ENCODE measurements at places on chromosomes 5 and 9. TPM values are rescaled to one million over a fixed set of nuclear protein-coding genes. Genes with fewer than 3 reads are reported as not detected.
A peak's percentile ranks its signal among the peaks of the same experiment; 100 is the strongest.

GRCh38 chr5:150283904-150284303, 5.7 kb downstream of the CAMK2A start:
- no peak for DNase-seq

DNA sequence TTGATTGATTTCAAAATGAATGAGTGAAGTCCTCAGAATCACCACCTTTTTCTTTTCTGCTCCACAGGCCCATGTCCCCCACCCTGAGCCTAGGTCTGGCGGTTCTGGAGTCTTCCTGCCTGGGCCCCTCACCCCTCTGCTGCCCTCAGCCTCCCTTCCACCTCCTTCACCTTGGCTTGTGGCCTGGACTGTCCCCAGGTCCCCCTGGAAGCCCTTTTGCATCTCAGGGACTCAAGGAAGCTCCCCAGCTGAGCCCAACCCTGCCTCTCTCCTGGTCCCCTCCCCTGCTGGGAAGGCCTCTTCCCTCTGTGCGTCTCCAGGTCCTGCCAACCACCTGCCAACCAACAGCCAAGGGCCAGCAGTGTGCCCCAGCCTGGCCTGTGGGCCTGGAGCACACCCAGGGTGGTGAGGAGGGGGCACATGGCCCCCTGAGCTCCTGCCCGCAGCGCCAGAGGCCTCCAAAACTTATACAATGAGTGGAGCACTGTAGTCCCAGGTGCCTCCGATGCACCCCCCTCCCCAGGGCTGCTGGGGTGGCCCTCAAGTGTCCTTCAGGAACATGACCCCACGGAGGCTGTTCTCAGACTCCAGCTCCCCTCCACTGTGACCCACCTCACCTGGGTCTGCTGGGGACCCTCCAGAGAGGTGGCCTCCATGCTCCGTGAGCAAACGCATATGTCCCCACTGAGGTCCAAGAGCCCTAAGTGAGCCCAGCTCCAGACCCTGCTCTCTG, 20.3 kb downstream of the GLT6D1 start:
- no peak for DNase-seq

- DNase-seq: no peak
Observed at GRCh38 chr5:155727512-155728145, 599.3 kb upstream of the SGCD start.

- DNase-seq: no peak
Observed at GRCh38 chr5:108003178-108003577, 332.4 kb upstream of the EFNA5 start.

- no peak for DNase-seq
Observed at GRCh38 chr5:120365656-120366446, 98.2 kb upstream of the PRR16 start.

- DNase-seq: no peak
Observed at GRCh38 chr5:777756-778161, 6.8 kb downstream of the ZDHHC11B start.

- DNase-seq: no peak
Observed at GRCh38 chr9:129701549-129701948, 36.1 kb downstream of the PRRX2 start.

GRCh38 chr5:146633323-146633764, 117.4 kb upstream of the GPR151 start:
- peak; percentile 60 for DNase-seq

GRCh38 chr9:107681988-107682387, 192.4 kb upstream of the KLF4 start:
- DNase-seq: no peak

DNA sequence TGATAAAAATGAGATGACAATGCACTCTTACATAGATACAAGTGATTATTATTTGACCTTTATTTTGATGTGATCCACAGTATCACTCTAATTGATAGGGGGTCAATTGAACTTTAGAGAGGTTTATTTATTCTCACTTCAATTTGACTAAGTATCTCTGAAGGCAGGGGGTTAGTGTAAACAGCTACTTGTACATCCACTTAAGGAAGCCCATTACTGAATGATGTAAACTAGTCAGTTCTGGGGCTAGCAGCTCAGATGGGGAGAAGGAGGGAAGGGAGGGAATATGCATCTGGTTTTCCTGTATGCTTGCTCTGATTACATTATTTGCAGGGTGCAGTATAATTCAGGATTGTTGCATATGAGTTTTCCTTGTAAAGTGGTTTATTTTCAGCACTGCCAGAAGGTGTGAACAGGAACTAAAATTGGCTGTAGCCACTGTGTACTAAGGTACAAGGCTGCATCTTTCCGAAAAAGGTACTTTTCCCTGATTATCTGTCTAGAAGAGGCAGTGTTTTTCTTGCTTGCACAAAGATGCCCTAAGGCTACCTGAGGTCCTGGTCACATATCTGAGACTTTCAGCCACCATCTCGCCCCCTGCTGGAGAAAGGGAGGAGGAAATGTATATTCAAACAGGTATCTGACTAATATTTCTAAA, 51.2 kb downstream of the MRPS27 start:
- DNase-seq: peak; percentile 61

DNA sequence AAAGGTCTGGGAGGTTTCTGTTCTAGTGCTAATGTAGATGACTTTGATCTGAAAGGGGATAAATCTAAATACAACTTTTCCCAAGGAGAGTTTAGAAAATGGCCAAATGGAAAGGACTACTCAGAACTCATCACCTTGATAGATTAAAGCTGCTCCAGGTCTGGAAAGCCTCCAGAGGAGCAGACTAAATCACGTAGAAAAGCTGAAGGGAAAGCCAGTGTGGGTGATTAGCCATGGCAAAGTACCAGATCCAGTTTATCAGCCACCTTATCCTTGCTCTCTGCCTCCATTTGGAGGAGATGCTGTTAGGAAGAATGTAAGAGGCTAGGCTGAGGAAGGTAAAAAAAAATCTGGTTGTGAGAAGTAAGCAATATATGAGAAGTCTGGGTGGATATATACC, 120.7 kb upstream of the RAI14 start:
- no peak for DNase-seq

DNA sequence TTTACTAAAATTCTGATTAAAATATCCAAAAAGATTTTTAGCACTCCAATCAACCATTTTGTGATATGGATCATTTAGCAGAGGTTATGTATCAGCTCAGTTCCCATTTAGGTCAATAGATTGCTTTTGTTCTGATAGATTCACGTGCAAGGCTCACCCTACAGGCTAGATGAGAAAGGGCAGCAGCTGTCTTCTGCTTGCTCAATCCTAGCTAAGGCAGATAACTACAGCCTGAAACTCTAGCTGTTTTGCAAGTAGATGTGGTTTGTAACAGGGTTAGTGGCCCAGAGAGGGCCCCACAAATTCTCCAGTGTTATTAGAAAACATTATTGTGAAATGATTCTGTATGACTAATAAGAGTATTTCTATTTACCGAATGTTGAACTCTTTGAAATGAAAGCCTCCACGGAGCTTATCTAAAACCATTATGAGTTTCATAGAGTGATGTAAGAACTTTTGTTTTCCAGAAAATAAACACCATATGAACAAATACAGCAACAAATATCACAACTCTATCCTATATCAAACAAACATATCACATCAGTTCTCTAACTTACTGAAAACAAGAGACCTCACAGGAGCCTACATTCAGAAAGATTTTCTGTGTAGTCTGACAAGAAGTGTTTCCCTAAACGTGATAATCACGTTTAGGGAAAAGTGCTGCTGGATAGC, 841.9 kb upstream of the ACO1 start:
- DNase-seq: peak; percentile 16

- DNase-seq: no peak
Observed at GRCh38 chr5:67286006-67286405, 89.4 kb upstream of the CD180 start.

DNA sequence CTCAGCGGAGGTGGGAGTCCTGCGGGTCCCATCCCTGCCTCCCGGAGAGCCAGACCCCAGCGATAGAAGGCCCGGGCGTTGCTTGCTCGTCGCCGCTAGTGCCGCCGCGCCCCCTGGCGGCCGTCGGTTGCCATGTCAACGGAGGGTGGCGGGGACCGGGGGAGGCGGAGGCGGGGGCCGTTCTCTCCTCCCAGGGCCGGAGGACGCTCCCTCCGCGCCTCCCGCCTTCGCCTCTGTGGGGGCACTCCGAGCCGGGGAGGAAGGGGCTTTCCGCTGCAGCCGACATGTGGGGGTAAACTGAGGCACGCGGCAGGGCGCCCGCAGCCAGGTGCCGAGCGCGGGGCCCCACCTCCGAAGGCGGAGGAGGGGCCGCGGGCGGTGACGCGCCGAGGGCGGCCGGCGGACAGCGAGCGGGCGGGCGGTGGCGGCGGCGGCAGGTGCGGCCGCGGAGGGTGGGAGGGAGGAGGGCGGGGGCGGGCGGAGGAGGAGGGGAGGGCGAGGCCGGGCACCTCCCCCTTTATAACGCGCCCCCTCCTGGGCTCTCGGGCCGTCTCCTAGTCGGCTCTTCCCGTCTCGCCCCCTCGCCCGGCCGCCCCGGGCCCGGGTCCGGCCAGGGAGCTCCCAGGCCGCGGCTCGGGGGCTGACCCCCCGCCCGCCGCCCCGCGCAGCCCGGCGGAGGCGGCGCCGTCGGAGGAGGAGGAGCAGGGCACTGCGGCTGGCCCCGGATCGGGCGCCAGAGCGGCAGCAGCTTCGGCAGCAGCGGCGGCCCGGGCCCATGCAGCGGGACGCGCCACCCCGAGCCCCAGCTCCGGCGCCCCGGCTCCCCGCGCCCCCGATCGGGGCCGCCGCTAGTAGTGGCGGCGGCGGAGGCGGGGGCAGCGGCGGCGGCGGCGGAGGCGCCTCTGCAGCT, 556 bp upstream of the CDK9 start:
- peak; percentile 93 for DNase-seq

DNA sequence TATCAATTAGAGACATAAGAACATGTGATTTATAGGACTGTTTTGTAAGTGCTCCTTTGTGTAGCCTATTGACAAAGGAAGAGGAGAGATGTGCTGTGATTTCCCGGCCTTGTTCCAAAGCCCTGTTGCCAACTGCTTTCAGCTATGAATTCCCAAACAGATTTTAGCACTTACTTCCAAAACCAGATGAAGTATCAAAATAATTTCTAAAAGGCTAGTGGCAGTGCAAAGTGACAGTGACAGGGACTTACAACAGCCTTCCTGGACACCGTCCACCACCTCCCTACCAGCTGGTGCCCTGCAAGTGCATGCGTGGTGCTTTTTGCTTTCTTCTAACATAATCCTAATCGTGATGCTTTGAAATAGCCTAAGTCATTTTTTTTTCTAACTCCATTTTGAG, 254.1 kb upstream of the ACTBL2 start:
- no peak for DNase-seq

GRCh38 chr9:18928711-18929110, 104.3 kb downstream of the SAXO1 start:
- DNase-seq: no peak

DNA sequence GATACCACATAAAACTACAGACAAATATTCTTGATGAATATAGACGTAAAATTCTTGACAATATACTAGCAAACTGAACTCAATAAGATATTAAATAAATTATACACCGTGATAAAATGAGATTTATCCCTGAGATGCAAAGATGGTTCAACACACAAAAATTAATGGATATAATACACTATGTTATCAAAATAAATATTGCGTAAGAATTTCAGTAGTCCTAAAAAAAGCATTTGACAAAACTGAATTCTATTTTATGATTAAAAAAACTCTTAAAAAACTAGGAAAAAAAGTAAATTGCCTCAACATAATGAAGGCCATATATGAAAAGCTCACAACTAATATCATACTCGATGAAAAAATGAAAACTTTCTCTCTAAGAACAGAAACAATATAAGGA, 472.3 kb upstream of the GRIA1 start:
- no peak for DNase-seq

- DNase-seq: no peak
Observed at GRCh38 chr9:94157050-94157801, 73.0 kb downstream of the PTPDC1 start.

DNA sequence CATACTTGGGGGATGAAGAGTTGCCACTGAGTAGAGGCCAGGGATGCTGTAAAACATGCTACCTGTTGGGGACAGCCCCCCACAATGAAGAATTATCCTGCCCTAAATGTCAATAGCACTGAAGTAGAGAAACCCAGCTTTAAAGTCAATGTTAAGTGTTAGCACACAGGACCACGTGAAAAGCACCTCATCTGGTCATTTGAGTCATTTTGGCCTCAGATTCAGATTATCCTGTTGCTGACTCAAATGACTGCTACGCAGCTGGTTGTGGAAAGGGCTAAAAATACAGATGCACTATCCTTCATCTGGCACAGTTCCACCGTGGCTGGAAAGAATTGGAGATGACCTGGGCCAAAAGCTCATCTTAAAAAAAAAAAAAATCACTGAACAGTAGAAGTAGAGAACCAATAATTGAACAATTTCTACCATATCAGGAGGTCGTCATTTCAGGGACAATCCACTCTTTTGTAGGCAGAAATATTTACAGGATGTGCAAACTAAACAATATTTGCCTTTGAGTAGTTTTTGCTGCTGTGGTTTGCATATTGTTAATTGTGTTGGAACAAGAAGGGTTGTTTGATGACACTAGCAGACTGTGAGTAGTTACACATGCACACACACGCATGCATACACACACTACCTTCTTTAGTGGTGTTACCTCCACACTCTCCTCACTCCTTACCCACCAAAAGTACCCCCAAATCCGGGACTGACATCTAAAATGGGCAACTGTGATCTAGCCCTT, 195.3 kb upstream of the KLF9 start:
- DNase-seq: no peak

Gene AP3B1
- 14.3 TPM for total RNA-seq

Gene PALM2AKAP2
- 1.0 TPM for total RNA-seq

Gene IL17B
- 0.88 TPM for total RNA-seq

Gene IL5
- total RNA-seq: not detected

Gene RGP1
- 44.0 TPM for total RNA-seq

Gene PDLIM4
- 81.6 TPM for total RNA-seq

Gene NRG2
- 0.81 TPM for total RNA-seq

Gene FYB1
- not detected for total RNA-seq

Gene COL15A1
- not detected for total RNA-seq

Gene HK3
- total RNA-seq: not detected

Gene POLR3G
- 3.9 TPM for total RNA-seq

Gene GARIN3
- not detected for total RNA-seq

All from glutamatergic neuron (in vitro differentiated cells).